ENCODE measurements at places on chromosomes 1 and 21.

- no peak for DNase-seq
Measured at GRCh38 chr21:16196001-16196400, 466.2 kb downstream of the USP25 start.

- no peak for DNase-seq
Measured at GRCh38 chr1:67700220-67700619, 15.2 kb downstream of the GADD45A start.

- no peak for DNase-seq
Measured at GRCh38 chr1:67745875-67746698, 61.1 kb downstream of the GADD45A start.

GRCh38 chr1:215958841-215959240, 391.7 kb downstream of the KCTD3 start:
- DNase-seq = no peak

- no peak for DNase-seq
Measured at GRCh38 chr1:185608177-185608576, 126.0 kb upstream of the HMCN1 start.

DNA sequence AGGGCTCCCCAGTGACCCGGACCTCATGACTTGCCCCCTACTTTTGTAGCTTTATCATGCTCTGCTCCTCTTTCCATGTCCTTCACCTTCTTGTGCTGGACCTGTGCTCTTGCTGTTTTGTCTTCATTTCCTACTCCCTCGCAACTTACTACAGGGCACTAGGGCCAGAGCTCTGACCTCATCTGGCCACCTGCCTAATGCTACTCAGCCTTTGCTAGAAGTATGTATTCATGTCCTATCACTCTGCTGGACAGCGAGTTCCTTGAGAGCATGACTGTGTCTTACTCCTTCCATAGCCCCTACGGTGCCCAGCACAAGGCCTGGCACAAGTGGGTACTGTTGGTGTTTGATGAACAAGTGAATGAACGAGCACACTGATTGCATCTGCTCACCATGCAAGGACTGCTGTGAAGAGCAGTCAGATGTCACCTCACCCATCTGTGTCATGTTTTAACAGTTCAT, 1.9 kb downstream of the MTFR1L start:
- DNase-seq = no peak

- no peak for DNase-seq
Measured at GRCh38 chr1:203263496-203263895, 34.0 kb upstream of the CHIT1 start.

DNA sequence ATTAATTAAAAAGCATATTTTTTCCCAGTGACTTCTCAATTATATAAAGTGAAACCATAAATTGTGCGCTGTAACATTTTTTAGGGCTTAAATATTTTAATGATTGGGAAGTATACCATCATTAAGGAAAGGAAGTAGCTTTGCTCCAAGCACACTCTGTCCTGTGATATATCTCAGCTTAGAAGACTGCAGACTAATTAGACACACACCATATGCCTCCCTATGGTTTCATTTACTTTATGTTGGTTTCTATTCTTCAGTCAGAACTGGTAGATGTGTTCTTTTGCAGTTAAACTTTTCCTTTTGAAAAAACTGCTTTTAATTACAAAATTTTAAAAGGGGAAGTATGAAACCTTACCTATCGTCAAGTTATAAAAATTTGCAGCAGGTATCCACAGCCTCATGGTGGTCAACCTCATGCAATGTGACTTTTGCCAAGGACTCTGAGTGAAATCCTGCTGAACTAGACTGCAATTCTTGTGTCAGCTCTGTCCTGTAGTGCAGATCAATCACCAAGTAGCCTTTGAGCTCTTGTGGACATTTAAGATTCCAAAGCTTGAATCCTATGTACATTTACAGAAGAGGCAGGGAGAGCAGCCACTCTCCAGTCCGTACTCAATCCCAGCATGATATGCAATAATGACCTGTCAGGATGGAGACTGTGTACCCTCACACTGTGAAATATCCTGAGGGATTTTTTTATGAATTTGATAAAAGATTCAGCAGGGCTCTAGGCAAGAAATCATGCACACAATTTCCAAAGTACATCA, 149.1 kb downstream of the AMY1C start:
- no peak for DNase-seq

GRCh38 chr1:22972760-22973159, at the start of gene LACTBL1:
Gene LACTBL1 (minus strand): TSS chr1:22972866. CDS start chr1:22972316, 550 bp downstream.
- no peak for DNase-seq

DNA sequence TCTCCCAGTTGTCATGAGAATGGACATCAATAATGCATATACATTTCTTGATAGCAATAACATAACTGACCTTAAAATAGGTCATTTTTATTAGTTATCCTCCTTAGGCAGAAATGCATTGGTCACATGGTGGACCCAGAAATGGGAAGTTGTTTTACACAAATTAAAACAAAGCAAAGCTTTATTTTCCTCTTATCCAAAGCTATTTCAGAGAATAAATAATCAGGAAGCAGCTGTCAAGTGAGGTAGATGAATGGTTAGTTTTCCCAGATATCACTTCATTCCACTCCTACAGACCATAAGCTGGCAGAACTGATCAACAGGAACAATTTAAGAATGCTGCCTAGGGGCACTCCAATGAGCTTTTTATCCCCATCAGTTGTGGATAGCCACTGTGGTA, 16.0 kb upstream of the OLIG1 start:
- DNase-seq = no peak

DNA sequence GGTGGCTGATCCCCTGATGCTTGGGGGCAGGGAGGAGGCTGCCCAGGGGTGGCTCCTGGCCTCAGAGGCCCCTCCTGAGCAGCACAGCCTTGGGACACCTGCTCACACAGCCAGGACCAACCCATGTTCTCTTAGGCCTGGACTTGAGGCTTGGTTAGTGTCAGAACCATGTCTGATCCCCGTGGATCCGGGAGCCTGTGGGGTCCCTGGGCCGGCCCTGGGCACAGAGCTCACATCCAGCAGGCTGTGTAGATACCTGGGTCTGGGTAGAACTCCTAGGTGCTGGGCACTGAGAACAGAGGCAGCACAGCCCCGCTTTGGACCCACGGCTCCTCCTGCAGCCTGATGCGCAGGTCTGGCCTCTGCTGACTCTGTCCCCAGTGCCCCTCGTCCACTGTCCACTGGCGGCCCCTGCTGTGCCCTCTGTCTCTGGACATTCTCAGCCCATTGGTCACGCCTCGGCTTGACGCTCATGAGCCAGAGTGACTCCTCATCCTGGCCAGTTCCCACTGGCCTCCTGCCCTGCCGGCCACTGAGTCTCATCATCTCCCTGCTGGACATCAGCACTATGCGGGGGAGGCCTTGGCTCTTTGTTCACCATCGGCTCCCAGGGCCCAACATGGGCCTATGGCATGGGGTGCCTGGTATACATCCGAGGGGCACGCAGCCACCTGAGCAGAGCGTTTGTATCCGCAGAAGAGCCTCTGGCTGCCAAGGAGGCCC, 70.2 kb downstream of the TRIM11 start:
- no peak for DNase-seq

GRCh38 chr21:44616591-44616926, 4.7 kb downstream of the KRTAP10-8 start:
- DNase-seq = no peak

DNA sequence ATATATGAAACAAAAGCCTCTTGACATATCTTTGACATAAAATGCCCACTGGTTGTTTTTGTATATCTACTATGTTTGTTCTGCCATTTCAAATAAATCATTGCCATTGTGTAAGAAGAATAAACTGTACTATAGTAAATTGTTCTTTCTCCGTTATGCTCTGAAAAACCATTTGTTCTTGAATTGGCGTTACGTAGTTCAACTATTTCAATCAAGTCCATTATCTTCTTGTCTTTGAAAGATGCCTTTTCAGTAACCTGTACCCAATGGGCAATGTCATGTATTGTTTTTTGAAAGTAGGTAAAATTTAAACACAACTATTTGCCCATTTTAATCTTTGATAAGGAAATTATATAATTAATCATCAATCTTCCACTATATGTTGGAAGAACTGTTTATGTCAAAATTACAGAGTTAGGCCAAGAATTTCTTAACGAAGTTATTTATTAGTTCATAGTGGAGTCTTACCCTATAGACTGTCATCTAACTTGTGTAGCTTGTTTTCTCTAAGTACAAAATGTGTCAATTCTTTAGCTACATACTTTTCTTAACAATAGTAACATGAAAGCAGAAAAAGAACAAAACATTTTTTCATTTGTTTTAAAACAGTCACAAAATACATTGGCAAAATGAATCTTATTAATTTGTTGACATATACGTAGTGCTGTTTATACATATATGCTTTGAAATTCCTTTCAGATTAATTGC, 294.8 kb downstream of the PTPRC start:
- no peak for DNase-seq

DNA sequence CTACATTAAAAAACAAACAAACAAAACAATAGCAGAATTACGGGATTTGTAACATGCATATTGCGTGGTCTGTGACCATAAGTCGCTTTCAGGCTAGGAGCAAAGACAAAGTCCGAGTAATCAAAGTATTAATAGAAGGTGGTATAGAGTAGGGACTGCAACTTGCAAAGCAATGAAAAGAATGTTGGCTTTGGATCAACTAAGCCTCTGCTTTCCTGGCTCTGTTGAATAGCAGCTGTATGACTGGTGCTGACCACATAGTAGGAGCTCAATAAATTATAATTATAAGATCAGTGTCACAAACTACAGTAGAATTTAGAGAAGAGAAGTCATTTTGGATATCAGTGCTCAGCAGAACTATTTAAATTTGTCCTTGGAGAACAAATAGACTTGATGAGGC, 586.4 kb downstream of the DPYD start:
- no peak for DNase-seq

DNA sequence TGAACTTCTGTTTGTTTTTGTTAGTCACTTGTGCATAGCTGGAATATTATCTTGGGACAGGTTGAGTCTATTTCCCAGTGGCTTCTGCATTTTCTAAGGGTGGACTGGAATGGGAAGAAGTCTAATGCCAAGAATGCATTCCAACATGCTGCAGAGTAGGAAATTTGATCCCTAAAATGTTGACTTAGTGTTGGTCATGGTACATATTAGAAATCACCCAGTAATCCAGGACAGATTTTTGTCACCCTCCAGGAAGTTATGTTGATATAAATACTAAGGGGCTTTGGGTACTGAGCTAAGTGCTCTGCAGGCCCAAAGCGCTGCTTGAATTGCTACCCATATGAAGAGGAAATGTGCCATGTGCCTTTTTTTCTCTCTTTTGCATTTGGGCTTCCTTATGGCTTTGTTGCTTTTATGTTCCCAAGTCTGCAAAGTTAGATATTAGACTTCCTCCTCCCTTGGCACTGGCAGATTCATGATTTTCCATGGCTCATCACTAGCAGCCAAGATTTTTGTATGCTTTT, 10.0 kb downstream of the ARID1A start:
- no peak for DNase-seq

DNA sequence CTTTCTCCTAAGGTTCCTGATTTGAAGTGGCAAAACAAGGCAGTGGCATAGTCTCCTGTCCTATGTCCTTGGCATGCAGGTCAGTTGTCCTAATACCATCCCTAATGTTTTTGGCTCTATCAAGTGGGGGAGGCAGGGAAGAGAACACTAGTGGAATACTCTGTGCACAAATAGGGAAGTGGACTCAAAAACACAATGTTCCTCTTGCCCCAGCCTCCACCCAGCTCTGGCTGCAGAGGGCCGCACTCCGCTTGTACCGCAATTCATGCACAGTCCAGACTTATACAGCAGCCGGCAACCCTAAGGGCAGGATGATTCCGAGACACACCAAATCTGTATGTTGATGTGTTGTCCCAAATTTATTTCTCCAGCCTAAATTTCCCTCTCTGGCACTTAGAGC, 14.5 kb downstream of the PLEKHO1 start:
- DNase-seq = no peak

- DNase-seq = no peak
Measured at GRCh38 chr1:232372841-232373440, 257.0 kb downstream of the SIPA1L2 start.

DNA sequence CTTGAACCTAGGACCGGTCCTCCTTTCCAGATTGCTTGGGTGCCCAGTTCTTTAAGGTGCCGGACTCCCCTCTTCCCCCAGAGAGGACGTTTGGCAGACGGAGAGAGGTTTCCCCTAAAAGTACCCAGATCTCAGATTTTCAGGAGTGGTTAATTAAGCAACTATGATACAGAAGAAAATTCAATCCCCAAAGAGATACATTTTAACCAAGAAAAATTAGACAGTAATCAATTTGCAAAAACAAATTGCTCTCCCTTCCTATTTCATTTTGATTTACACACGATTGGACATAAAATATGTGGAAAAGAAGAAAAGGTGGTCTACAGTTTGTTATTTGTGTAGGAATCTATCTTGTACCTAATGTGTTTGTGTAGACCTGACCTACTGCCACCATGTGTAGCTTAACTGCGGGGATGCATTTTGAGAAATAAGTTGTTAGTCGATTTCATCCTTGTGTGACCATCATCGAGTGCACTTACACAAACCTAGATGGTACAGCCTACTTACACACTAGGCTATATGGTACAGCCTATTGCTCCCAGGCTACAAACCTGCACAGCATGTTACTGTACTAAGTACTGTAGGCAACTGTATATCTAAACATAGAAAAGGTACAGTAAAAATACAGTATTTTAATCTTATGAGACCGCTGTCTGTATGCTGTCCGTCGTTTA, 755 bp downstream of the RPAP2 start:
- no peak for DNase-seq

- no peak for DNase-seq
Measured at GRCh38 chr1:15510611-15511405, 13.2 kb downstream of the CASP9 start.

DNA sequence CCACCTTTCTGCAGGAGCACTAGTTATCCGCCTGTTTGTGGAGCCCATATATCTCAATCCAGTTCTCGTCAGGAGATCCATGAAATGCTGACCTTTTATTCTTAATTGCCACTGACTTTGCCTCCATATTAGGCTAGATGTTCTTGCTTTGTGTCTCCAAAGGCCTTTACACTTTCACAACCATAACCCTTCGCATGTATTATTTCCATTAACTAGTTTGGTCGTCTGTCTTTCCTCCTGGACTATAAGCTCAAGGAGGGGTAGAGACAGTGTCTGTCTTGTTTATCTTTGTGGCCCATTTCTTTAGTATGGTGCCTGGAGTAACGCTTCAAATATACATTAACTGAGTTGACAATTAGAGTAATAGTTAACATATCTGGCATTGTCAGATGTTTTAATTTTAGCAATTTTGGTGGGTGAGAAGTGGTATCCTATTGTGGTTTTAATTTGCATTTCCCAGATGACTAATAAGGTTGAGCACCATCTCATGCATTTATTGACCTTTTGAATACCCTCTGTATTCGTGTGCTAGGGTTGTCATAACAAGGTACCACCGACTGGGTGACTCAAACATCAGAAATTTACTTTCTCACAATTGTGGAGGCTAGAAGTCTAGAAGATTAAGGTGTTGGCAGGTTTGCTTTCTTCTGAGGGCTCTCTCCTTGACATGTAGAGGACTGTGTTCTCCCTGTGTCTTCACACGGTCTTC, 21.7 kb upstream of the IL12RB2 start:
- no peak for DNase-seq

GRCh38 chr21:31130821-31131220, 92.5 kb upstream of the KRTAP19-8 start:
- DNase-seq = no peak

Data from esophagus squamous epithelium (tissue), 5 donors.